ENCODE measurements at places on chromosomes 3 and 15.

GRCh38 chr3:188227442-188227841 is 73.5 kb downstream of the LPP start:
- DNase-seq = no peak

DNA sequence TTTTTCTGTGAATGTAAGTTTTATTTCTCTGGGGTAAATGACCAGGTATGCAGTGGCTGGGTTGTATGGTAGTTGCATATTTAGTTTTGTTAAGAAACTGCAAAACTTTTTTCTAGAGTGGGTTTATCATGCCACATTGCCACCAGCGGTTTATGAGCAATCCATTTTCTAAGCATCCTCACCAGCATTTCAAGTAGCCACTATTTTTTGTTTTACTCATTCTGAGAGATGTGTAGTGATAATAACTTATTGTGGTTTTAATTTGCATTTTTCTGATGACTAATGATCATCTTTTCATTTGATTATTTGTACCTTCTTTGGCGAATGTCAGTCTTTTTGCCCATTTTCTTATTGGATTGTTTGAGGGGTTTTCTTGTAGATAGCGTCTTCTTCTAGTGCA is 56.2 kb downstream of the SPRED1 start:
- no peak for DNase-seq

- DNase-seq = peak; percentile 85
These were observed 51.8 kb upstream of the GATM start for GRCh38 chr15:45429941-45430792.

DNA sequence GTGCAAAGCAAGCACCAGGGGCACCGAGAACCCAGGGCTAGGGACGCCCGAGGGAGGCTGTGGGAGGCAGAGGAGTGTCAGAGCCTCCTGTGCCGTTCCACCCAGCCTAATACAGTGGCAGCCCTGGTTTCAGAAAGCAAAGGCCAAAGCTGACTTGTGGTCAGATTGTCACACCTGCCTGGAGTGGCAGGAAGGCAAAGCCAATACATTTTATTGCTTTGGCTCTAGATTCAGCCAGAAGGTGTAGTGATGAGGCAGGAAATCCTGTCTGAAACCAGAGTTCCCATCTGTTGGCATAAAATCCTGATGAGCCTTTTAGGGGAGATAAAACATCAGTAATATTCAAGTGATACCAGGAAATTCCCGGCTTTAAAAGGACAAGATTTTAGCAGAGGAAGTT is 168.3 kb downstream of the SLCO3A1 start:
- no peak for DNase-seq

GRCh38 chr15:74200871-74201419 is 1.6 kb downstream of the STRA6 start:
- no peak for DNase-seq

DNA sequence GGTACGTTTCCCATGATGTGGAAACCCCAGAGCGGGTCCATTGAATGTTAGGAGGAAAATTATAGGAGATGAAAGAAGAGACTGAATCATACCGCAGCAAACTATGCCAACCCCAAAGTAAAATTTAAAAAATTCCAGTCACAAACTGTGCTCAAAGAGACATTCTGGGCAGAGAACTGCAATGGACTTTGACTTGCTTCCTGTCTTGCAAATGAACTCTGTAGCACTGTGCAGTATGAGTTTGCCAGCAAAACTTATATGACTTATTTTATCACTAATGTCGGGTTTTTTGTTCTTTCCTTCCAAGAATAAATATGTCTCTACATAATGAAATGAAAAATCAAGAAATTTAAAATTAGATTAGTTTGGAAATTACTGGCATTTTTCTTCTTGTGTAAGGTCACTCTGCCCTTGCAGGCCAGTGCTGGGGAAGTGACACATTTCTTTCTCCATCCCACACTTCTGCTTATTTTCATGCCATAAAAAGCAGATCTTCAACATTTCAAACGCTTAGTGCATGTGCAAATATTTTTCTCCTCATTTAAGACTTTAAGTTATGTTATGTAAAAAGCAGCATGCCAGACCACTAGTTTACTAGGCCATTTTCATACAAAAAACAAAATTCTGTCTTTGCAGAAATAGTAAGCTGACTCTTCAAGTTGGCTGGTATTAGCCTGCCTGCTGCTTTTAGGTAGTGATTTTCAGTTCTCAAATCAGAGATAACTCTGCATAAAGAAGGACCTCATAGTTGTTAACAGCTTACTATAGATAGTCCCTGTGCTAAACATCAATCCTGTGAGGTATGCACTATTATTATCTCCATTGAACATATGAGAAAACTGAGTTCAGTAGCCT is 32.2 kb upstream of the SSR3 start:
- no peak for DNase-seq

Measured in activated CD8-positive, alpha-beta memory T cell treated with anti-CD3 and anti-CD28 coated beads for 1 hour (primary cell).